ENCODE measurements at places on chromosomes 6 and 20.

DNA sequence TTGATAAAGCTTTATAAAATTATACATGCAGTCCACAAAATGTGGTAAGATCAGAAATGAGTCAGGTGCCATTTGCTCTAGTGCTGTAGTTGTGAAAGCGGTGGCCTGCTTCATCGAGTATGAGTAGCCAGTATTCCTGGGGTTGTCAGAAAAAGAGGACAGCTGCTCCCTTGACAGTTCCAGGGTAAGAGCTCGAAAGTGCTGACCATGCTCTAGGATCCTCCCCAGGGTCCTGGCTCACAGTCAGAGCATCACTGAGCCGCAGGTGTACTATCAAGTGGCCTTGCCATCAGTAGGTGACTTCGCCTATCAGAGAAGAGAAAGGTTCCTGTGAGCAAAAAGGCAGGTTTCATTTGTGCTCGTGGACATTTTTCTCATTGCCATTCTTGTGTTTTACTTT is 3.6 kb downstream of the BTBD3 start:
- DNase-seq: no peak

- peak; percentile 92 for DNase-seq
Measured at GRCh38 chr20:45436732-45437485, 21.0 kb downstream of the PIGT start.

GRCh38 chr6:123462152-123462551 is 174.6 kb downstream of the TRDN start:
- DNase-seq: no peak

GRCh38 chr6:166638573-166638964 is 11.5 kb upstream of the RPS6KA2 start:
- no peak for DNase-seq

DNA sequence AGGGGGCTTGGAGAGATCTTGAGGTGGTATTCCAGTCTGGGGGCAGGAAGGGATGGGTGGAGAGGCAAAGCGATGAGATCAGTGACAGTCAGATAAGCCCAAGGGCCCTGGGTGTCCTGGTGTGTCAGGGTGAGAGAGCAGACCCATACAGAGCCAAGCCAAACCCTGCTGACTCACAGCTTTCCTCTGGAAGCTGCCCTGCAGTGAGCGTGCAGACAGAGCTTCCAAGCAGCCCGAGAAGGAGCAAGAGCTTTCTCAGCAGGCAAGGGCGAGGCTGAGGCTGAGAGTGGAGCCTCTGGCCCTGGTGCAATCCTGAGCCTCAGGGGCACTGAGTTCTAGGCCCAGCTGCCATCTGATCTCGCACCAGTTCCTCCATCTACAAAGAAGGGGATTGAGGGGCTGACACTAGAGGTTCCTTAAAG is 91.1 kb upstream of the HIVEP1 start:
- DNase-seq: peak; percentile 76

- no peak for DNase-seq
Measured at GRCh38 chr20:11230999-11231398, 557.2 kb upstream of the JAG1 start.

- no peak for DNase-seq
Measured at GRCh38 chr20:11041396-11041795, 367.6 kb upstream of the JAG1 start.

GRCh38 chr6:15409301-15410125 is 163.6 kb downstream of the JARID2 start:
- DNase-seq: peak; percentile 71

DNA sequence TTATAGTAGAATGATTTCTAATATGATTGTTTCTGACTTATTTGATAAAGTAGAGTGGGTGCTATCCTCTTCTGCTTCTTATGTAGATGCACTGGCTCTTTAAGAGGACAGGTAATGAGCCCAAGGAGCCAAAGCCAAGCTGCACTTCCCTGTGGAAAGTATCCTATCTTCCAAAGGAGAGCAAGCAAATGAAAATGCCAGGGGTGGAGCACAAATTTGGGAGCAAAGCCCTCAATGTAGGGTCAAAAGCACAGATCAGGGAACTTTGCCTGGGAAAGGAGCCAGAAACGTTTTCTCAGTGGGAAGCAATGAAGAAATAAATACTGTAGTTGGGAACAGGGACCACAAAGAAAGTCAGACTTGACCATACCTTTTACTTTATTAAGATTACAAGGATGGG is 242.9 kb downstream of the SYNE1 start:
- no peak for DNase-seq

DNA sequence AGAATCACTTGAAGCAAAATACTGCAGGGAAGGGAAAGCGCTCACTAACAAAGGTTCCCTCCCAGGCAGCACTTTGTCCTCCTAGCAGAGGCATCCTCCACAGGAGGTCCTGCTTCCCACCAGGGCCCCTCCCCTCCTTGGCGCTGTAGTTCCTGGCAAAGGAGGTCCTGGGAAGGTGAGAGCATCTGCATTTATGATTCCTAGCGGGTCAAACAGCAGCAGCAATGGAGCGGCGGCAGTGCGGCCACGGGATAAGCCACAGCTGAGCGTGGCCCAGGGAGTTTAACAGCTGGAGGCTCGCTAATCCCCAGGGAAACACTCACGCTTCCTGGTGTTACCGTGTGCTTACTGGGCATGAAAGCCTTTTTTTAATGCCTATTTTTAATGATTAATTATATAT is 185.8 kb downstream of the TTLL2 start:
- DNase-seq: no peak

- no peak for DNase-seq
Measured at GRCh38 chr6:46357591-46357990, 133.7 kb downstream of the RCAN2 start.

DNA sequence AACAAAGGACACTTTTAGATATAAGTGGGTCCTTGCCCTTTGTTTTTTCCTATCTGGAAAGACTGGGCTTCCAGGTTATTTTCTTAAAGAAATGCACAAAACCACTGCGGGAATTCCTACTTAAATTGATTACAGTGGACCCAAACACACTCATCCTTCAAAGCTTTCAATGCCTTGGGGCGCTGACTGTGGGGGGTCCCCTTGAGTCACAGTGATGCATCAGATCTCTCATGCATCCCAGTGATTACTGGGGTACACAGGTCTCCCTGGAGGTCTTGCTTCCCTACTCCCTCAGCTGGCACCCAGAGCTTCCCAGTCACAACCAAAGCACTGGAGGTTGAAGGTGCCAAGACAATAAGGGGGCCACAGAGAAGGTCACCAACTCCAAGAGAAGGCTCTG is 20.7 kb downstream of the ABHD12 start:
- no peak for DNase-seq

- DNase-seq: no peak
Measured at GRCh38 chr6:3163248-3163594, 5.9 kb upstream of the TUBB2A start.

DNA sequence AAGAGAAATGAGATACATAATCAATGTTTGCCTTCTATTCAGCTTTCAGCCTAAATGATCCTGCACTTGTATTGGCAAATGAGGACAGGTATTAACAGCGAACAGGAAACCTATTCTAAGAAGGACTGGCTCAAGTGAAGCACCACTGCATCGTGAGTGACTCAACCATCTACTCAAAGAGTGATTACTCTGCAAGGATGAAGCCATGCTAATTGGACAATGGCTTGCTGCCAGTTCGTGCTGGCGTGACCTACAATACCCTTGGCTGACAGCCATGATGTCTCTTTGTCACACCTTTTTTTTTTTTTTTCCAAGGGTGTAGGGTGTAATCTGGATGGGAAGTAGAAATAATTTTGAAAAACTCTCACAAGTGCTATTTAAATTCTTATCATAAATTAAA is 104.9 kb downstream of the GJA10 start:
- peak; percentile 62 for DNase-seq

DNA sequence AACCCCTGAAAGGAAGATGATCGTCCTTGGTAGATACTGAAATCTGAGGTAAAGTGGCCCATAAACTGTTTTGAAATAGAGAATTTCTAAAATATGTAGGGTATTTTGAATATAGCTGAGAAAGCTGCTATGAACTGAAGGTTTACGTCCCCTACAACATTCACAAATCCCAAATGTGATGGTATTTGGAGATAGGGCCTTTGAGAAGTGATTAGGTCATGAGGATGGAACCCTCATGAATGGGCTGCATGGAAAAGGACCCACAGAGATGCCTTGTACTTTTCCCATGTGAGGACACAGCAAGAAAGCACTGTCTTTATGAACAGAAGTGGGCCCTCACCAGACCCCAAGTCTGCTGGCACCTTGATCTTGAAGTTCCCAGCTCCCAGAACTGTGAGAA is 6.8 kb upstream of the PNISR start:
- no peak for DNase-seq
